ENCODE measurements at places on chromosomes 1 and 21.

GRCh38 chr1:198437332-198437731 lies 103.1 kb downstream of the ATP6V1G3 start:
- no peak for DNase-seq

GRCh38 chr1:181685211-181685610 lies 201.9 kb downstream of the CACNA1E start:
- DNase-seq = no peak

- DNase-seq = no peak
Observed at GRCh38 chr1:204225841-204226735, 12.3 kb upstream of the GOLT1A start.

- peak; percentile 81 for DNase-seq
Observed at GRCh38 chr1:116763787-116764465, 9.7 kb downstream of the CD2 start.

- no peak for DNase-seq
Observed at GRCh38 chr21:43645136-43645891, 14.0 kb downstream of the HSF2BP start.

DNA sequence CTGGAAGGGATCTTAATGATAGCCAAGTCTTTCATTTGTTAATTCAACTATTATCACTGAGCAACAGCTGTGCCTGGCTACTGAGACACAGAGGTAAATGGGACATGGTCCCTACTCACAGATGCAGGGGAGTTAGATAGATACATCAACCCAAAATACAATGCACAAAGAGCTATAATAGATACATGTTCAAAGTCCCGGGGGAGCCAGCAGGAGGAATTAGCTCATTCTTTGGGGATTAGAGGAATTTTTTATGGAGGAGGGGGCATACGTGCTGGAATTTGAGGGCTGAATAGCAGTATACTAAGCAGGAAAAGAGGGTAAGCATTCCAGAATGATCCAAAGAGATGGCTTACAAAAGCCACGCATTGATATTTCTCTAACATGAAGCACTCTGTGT lies 34.6 kb downstream of the C8B start:
- no peak for DNase-seq

DNA sequence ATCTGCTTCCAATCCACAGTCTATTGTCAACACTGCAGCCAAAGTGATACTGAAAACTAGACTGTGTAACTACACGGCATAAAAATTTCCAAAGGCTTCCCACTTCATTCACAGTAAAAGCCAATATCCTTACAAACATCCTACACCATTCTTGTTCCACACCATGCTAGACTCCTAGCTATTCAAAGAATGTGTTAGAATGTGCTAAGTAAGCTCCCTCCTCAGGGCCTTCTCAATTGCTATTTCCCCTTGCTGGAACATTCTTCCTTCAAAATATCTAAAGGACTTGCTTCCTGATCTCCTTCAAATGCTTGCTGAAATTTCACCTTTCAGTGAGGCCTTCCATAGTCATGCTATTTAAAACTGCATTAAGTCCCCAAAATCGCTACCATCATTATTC lies 228.1 kb downstream of the AKT3 start:
- no peak for DNase-seq

- no peak for DNase-seq
Observed at GRCh38 chr1:87508247-87508787, 179.6 kb downstream of the LMO4 start.

GRCh38 chr1:43232482-43232881 lies 37.3 kb upstream of the TMEM125 start:
- DNase-seq = no peak

DNA sequence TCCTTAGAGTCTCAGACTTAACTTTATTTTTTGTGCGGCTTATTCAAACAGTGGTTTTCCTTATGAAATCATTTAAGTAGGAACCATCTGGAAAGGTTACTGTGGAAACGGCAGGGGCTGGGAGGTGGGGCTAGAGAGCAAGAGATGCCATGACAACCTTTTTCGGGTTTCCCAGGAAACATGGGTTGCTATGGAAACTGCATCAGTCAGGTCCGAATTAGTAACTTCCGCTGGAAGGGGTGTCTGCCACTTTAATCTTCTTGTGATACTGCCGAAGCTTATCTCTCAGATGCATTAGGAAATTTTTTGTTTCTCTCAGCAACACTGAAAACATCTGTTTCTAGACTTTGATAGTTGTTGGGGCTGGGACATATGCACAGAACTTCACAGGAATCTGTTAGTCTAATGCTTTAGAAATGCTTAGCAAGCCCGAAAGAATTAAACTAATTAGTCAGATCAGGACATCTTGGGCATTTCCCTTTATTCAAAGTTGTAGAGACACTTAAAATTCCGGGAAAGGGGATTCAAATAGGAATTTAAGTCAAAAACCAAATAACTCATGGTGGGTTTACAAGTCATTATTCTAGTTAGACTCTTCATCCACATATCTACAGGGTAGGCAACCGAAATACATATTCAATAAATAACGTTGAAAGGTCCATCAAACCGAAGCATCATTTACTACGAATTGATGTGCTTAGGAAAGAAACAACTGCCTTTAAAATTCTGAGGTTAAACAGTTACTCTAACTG lies 2.6 kb downstream of the KCNA3 start:
- DNase-seq = peak; percentile 67

DNA sequence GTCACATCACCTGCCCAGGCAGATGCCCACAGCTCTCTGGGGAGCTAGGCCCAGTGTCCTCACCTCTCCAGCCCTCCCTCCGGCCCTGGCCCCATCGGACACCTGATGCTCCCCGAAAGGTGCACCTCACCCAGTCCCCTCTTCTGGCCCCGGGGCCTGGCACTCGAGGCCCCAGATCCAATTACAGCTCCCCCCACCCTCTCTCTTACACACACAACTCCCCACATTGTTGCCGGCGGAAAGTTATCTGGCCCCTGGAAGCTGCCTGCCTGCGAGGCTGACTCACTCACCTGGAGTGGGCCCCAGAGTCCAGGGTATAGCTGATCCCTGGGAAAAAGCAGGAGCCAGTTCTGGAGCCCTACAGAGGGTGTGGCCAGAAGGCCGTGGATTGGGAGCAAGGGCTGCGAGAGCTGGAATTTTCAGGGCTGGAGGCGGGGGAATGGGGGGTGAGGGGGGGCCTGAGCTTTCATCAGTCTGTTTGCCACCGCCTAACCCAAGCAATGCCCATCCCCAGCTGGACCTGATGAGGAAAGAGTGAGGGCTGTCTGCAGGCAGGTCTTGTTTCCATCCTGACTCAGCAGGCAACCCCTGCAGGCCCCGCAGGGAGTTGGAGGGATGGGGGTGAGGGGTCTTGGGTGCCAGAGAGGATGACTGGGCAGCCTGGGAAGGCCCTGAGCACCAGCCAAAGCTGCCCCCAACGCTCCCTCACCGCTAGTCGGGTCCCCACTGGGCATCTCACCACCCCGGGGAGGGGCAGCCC lies 948 bp downstream of the FBXO2 start:
- no peak for DNase-seq

DNA sequence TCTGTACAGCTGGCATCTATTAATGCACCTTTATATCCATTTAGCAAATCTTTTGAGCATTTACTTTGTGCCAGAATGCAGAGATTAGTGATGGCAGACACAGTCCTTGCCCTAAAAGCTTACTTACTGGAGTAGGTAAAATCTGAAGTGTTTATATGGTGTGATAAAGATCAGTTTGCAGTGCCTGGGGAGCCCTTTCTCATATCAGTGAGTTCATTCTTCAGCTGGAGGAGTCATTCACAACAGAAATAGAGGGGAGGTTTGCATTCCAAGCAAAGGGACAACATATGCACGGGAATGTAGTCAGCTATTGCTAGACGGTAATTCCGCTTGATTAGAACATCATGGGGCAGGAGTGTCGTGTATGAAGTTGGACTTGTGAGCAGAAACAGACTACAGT lies 8.4 kb downstream of the SLC35F3 start:
- no peak for DNase-seq

DNA sequence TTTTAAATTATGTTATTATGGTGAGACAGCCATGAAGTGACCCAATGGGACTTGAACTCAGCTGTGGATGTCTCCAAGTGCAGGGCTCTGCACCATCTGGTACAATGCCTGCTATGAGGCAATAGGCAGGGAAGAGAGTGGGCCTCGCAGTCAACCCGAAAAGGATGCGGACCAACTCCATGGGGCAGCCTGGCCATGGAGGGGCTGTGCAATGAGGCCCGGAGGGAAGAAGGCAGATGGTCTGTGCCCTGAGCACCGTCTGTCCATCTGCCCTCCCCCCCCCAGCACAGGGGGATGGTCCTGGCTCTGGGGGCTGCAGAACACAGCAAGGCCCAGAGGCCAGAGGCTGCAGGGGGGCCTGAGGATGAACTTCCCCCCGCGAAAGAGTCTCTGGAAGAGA lies 17.0 kb downstream of the ESPN start:
- DNase-seq = no peak

DNA sequence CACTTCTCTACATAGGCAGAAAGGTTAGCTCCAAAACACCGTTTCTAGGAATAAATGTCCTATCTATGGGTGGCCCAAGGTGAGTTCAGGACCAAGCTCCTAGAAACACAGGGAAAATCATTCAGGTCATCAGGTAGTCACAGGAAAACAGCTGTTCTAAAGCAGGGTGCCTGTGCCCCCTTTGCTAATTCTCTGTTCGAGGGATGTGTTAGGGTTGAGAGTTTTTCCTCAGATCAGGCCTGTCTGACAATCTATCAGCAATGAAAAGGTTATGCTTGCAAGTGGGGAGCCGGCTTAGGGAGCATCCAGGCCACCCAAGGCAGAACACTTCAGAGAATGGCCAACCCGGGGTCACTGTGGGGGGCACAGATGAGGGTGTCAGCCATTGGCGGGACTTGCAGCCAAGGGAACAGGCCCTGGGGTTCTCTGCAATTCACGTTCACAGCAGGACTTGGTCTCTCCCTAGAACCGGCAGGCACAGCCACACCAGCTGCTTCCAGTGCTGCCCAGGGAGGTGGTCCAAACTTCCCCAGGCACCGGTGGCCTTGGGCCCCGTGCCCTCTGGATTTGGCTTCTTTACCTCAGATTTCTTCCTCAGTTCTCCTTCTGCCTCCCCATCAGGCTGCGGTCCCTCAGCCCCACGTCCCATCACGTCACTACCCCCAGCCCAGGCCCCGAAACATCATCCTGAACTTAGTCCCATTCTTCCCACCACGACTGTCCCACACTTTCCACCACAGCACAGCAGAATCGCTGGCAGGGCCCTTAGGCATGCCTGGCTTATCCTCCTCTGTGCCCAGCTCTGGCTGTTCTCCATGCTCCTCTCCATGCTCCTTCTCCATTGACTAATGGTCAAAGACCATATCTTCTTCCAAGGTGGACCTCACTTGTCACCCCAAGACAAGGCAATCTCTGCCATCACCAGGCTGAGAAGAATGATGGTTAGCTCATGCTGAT lies 11.0 kb downstream of the CD2 start:
- peak; percentile 25 for DNase-seq

DNA sequence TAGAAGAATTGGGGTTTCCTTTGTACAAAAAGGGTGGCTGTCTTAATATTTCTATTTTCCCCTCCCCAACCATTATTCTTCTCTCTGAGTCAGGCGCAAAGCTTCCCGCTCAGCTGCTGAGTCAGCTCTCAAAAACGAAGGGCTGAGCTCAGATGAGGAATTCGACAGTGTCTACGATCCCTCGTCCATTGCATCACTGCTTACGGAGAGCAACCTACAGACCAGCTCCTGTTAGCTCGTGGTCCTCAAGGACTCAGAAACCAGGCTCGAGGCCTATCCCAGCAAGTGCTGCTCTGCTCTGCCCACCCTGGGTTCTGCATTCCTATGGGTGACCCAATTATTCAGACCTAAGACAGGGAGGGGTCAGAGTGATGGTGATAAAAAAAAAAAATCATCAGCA lies 3.0 kb upstream of the TUFT1 start:
- no peak for DNase-seq

- DNase-seq = no peak
Observed at GRCh38 chr1:25428475-25429166, 2.1 kb upstream of the MACO1 start.

DNA sequence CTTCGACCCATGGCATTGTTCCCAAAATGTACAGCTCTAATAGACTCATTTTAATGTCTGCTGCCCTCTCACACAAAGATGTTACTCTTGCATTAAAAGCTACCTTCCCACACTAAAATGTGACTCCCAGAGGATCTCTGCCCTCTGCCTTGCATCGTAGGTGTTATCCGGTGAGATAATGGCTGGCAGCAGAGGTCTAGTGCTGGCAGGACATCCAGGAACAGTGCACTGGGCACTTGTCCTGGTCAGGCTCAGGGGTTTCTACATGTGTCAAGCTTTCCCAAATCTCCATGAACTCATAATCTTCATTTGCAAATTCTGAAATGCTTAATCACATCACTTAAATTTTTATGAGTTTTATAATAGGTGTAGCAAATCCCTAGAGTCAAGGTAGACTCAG lies 310.6 kb downstream of the LRRIQ3 start:
- DNase-seq = no peak

- DNase-seq = no peak
Observed at GRCh38 chr1:29322147-29322694, 85.9 kb downstream of the PTPRU start.

DNA sequence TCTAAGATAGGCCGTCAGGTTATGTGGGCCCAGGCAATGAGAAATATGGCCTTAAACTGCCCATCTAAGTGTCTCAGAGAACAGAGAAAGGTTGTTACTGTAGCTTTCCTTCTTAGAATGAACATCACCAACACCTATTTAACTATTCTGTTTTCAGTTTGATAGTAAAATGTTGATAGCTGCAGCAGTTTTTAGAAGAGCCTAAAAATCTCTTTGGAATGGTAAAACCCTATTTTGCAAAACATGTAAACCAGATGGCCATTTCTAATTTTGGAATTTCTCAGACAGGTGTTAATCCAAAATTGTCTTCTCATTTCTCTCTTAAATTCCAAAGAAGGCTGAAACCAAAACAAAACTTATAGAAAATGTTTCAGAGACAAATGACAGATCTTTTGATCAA lies 57.5 kb downstream of the DIPK1A start:
- no peak for DNase-seq

- peak; percentile 73 for DNase-seq
Observed at GRCh38 chr1:10694633-10695627, 101.5 kb downstream of the CASZ1 start.

DNA sequence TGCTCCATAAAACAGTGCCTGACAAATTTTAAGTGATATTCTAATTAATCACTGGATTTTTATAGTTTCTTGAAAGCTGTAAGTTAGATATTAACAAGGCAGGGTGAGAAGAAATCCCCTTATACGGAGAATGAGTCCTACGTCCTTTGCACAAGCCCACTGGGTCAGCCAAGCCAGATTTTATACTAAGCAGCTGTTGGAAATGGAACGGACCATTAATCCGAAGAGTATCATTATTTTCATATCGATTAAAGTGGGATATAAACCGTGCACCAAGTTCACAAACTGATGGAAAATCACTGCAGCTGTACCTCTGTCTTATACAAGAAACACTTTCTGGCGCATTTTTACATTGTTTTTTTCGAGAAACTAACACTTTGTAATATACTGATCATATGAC lies 35.2 kb downstream of the SPAG17 start:
- no peak for DNase-seq

GRCh38 chr21:26136671-26137070 lies 33.9 kb downstream of the APP start:
- peak; percentile 3 for DNase-seq

- DNase-seq = no peak
Observed at GRCh38 chr21:37551331-37551992, 184.9 kb downstream of the DYRK1A start.

GRCh38 chr1:8925406-8925805 lies 20.3 kb upstream of the CA6 start:
- DNase-seq = no peak

- DNase-seq = no peak
Observed at GRCh38 chr1:118118469-118118868, 66.6 kb downstream of the SPAG17 start.

GRCh38 chr1:185063719-185064118 lies 18.4 kb downstream of the RNF2 start:
- no peak for DNase-seq

GRCh38 chr1:36440646-36441045 lies 9.6 kb downstream of the OSCP1 start:
- DNase-seq = no peak
